Dermis blood vessel endothelial cell (primary cell): ENCODE measurements at places on chromosomes 3 and 15. TPM values are rescaled to one million over a fixed set of nuclear protein-coding genes. Genes with fewer than 3 reads are reported as not detected.

EIF1B gene
- total RNA-seq: 19.3 and 19.7 TPM in 2 replicates

EFCC1 gene
- 5.9 and 12.1 TPM in 2 replicates for total RNA-seq

NSUN3 gene
- total RNA-seq: 13.8 and 14.0 TPM in 2 replicates

AP3B2 gene
- total RNA-seq: 0.17 TPM in 1 of 2 replicates, not detected in the other

PSTPIP1 gene
- total RNA-seq: 0.23 and 0.51 TPM in 2 replicates

KBTBD13 gene
- total RNA-seq: not detected in 2 replicates

C3orf20 gene
- not detected in 2 replicates for total RNA-seq
